ENCODE measurements at places on chromosomes 3 and 15.
A peak's percentile ranks its signal among the peaks of the same experiment; 100 is the strongest.

DNA sequence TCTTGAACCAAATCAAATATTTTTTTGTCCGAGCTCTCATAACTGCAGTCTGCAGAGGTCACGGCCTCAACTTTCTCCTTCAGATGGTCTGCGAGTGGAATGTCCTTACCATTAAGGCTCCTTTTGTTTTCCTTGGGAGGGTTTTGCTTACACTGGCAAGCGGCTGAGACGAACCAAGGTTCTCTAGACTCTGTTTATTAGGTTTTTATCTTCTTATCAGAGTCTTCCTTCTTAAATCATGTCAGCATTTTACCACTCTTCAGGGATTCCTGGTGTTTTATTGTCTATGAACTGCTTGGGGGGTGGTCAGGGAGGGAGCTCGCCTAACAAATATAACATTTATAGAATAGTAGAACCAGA is 773.7 kb upstream of the NR2F2 start:
- DNase-seq: no peak

DNA sequence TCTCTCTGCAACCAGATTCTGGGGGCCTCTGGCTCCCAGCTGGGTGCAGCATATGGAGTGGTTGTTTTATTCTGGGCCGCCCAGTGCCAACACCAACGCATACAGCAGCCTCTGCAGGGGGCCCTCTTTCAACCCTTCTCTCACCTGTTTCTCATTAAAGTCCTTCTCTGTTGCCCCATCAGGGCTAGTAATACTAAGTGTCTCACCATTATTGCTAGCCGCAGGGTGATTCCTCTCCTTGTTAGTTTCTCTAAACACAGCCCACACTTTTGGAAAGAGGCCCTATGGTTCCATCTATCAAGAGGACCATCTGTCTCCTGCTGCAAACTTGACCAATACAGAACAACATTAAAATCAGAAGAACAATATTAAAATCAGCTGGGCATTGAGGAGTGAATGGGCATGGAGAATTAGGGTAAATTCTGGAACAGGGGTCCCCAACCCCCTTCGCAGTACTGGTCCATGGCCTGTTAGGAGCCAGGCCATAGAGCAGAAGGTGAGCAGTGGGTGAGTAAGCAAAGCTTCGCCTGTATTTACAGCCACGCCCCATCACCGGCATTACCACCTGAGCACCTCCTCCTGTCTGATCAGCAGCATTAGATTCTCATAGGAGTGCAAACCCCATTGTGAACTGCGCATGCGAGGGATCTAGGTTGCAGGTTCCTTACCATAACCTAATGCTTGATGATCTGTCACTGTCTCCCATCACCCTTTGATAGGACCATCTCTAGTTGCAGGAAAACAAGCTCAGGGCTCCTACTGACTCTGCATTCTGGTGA is 36.5 kb downstream of the ALS2CL start:
- peak; percentile 77 for DNase-seq

DNA sequence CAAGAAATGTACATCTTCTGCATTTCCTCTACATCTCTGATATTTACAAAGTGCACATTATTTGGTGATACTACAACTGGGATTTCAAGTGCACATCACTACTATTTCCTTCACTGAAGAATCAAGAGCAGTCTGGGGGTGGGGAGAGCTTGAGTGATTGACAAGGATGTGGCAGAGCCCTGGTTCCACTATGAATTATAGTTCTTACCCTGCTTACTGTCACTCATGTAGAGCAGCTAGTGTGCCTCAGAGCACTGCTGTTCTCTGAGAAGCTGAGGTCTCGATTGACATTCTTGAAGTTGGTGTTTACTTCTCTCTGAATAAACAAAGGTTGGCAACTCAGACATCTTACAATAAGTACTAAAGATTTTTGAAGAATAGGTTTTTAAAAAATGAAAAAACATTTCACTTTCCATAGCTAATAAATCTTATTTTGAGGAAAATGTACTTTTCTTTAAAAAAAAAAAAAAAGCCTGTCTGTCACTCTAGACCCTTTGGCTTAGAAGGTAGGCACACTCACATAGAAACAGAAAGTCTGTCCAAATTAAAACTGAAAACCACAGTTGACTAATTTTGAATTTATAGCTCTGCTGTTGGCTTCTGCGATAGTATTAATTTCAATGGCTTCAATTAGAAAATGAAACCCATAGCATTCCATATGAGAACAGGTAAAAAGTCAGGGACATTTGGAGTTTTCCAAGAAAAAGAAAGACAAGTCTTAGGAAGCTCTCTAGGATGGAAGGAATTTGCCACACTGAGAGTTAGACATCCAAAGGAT is 5.6 kb downstream of the GREM1 start:
- DNase-seq: no peak

DNA sequence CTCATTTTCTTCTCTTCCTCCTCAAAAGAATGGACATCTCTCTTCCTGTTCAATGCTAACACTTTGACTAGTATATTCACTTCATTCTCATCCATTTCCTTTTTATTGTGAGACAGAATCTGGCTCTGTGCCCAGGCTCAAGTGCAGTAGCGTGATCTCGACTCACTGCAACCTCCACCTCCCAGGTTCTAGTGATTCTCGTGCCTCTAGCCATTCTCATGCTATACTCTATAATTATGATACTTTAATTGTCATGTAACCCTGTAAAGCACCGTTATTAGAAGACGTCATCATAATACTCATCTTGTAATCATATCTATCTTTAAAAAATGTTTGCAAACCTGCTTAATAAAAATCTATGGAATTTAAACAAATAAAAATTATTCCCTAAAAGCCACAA is 107.0 kb downstream of the SHOX2 start:
- DNase-seq: no peak

- DNase-seq: no peak
Measured at GRCh38 chr3:58034738-58035523, 26.7 kb downstream of the FLNB start.

DNA sequence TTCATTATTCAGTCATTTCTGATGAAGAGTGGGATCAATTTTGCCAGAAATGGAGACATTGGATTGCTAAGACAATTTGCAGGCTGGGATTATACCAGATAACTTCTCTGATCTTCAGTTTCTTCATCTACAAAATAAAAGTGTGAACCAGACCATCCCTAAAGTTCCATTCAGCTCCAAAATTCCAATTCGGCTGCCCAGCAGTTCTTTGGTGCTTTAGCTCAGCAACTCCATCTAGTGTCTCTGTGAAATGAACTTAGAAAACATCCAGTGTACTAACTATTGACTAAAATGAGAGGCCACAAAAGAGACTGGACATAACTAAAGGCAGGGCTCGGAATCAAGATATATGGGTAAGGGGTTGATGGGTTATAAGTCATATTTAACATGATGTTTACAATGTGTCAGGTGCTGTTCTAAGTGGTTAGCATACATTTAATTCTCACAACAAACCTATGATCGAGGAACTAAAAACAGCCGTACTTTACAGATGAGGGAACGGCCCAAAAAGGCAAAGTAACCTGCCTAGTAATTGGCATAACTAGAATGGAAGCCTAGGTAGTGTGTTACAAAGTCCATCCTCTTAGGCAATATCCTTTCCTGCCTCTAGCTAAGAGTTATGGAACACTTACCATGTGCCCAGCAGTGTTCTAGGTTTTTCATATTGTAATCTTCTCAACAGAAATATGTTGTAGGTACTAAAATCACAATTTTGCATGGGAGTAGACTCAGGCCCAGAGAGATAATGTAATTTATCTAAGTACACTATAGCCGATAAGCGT is 17.0 kb downstream of the THAP10 start:
- peak; percentile 47 for DNase-seq

DNA sequence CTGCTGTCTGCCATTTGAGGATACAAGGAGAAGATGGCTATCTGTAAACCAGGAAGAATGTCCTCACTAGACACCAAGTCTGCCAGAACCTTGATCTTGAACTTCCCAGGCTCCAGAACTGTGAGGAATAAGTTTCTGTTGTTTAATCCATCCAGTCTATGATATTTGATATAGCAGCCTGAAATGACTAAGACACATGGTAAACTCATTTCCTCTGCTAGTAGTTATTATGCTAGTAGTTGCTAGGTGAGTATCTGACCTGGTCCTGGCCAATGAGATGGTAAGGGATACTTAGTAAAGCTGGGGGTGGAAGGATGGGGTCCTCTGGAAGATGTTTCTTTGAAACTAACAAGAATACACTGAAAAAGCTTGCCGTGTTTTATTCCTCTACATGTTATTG is 280.7 kb upstream of the ARHGEF26 start:
- DNase-seq: no peak

DNA sequence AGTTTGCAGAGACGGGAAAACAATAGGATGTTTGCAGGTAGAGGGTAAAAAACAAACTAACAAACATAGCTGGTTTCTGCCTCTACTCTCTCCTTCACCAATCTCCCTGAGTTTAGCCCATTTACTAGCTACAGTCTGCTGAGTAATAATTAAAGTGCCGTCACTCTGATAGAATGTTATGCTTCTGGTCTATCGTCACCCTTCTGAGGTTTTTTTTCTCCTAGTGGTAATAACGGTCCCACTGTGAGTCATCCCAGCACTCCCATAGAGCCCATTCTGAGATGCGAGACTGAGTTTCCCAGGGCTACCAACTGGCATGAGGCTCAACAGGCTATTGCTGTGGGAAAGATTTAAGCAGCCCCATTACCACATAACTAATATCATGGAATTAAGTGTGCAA is 56.4 kb downstream of the PLAAT1 start:
- DNase-seq: no peak

DNA sequence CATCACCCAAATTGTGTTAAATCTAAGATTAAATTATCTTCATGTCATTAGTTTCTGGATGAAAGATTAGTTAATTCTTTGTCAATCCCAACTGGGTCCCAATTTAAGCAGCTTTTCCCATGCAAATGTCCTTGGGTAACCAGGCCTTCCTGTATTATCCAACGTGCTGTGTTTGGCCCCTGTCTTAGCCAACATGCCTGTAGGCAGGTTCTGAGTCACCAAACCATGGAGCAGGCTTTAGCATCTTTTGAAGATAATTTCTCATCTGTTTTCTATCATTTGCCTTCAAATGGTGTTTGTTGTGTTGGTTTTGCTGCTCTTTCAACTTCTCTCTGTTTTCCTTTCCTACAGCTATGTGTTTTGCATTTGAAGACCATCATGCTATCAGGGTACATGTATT is 216.2 kb downstream of the ITPR1 start:
- DNase-seq: peak; percentile 38

- no peak for DNase-seq
Measured at GRCh38 chr3:161414907-161415306, 43.6 kb upstream of the SPTSSB start.
